ENCODE measurements at places on chromosomes 16 and 17. TPM values are rescaled to one million over a fixed set of nuclear protein-coding genes. Genes with fewer than 3 reads are reported as not detected.

The TANGO6 gene
- 7.8 TPM for polyA plus RNA-seq

The PRSS8 gene
- not detected for polyA plus RNA-seq

The SPN gene
- 0.14 TPM for polyA plus RNA-seq

The NTN1 gene
- polyA plus RNA-seq, result 0.21 TPM

The LRRC75A gene
- polyA plus RNA-seq, result 0.54 TPM

The B4GALNT2 gene
- polyA plus RNA-seq, result not detected

The STH gene
- not detected for polyA plus RNA-seq

The CDK3 gene
- polyA plus RNA-seq, result 1.9 TPM

The CCDC200 gene
- polyA plus RNA-seq, result 0.70 TPM

The HAS3 gene
- polyA plus RNA-seq, result 0.14 TPM

The ATP2C2 gene
- polyA plus RNA-seq, result 0.74 TPM

The SLC38A8 gene
- polyA plus RNA-seq, result not detected

The CCL14 gene
- polyA plus RNA-seq, result not detected

The GTF3C1 gene
- 30.6 TPM for polyA plus RNA-seq

The SKAP1 gene
- not detected for polyA plus RNA-seq

The RAP1GAP2 gene
- polyA plus RNA-seq, result 0.74 TPM

The TPSG1 gene
- not detected for polyA plus RNA-seq

The SLC52A1 gene
- not detected for polyA plus RNA-seq

The TBC1D10B gene
- 12.2 TPM for polyA plus RNA-seq

The ZNF778 gene
- polyA plus RNA-seq, result 3.0 TPM

The DNASE1L2 gene
- 0.89 TPM for polyA plus RNA-seq

The HNF1B gene
- not detected for polyA plus RNA-seq

The HSD17B2 gene
- not detected for polyA plus RNA-seq

The NATD1 gene
- 3.6 TPM for polyA plus RNA-seq

The TEKT5 gene
- not detected for polyA plus RNA-seq

The ZP2 gene
- polyA plus RNA-seq, result not detected
